ENCODE measurements at places on chromosomes 2 and 18. TPM values are rescaled to one million over a fixed set of nuclear protein-coding genes. Genes with fewer than 3 reads are reported as not detected.

- DNase-seq, result peak; percentile 82
These were observed 164.3 kb upstream of the SIX2 start for GRCh38 chr2:45173513-45173912.

DNA sequence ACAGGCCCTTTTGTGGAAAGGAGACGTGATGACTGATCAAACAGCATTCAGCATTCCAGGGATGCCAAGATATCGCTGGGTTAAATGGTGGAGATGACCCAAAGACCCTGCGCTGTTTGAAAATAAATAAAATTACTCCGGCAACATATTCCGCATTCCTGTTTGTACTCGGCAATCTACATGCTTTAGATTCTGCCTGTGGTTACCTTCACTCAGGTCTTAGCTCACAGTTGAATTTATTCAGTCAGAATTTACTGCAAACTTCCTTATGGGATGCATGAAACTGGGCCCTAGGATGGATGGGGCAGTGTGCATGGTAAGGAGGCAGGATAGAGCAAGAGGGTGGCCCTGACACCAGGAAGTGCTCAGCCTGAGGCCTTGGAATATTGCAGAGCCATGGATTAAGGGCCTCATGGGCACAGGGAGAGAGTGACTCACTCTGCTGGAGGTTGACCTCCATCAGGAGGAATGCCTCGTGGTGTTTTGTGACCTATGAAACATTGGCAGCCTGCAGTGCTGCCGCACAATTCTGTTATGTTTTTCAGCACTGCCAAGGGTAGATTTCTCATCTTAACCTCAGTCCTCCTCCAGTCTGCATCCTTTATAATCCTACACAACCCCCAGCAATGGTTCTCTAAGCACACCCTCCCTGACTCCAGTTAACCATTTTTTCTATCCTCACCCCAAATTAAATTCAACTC is 321.4 kb downstream of the IRS1 start:
- peak; percentile 28 for DNase-seq

FSHR gene
- not detected for total RNA-seq

DOK6 gene
- total RNA-seq, result not detected

DNA sequence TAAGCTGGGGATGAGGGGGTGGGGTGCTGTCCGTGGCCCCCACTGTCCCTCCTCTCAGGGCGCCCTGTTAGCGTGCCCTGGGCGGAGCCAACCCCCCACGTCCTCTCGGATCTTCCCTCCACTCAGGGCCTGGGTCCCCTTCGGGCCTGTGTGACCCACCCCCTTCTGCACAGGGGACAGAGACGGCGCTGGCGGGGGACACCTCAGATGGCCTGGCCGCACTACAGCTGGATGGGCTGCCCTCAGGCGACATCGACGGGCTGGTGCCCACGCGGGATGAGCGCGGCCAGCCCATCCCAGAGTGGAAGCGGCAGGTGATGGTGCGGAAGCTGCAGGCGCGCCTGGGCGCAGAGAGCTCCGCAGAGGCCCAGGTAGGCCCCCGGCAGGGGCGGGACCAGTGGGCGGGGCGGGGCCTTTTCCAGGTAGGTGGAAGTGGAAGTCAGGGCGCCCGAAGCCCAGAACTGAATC is 9.9 kb upstream of the KLHL30 start:
- DNase-seq, result no peak

DNA sequence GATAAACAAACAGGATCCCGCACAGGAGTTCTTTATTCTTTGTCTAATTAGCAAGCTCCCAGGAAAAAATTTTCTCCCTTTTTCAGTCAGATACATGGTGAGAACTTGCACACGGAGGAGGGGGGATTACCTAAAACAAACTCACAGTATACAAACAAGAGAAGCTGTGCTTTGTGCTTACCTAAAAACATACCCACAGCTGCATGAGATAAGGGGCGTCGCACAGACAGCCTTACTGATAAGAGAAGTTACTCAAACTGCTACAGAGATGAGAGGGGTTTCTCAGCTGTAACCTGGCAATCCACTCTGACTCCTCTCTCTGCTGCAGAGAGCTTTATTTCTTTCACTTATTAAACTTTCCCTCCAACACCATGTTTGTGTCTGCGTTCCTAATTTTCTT is 32.9 kb upstream of the ST3GAL5 start:
- DNase-seq, result no peak

DNA sequence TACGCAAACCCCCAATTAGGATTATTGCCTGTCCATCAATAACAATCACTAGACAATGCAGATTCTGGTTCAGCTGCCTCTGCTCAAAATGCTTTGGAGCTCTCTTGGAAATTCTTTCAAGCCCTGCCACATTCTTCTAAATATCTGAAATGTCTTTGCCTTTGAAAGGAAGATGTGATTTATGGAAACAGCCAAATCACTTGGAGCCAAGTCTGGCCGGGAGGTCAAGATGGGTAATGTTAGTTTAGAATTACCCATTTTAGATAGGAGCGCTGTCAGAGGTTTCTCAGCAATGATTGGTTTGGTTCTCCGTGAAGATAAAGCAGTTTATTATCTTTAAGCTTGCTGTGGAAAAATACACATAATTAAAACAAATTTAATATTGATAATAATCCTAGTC is 306.7 kb downstream of the SETBP1 start:
- no peak for DNase-seq

- DNase-seq, result no peak
These were observed 77.8 kb downstream of the CTIF start for GRCh38 chr18:48616484-48617255.

STEAP3 gene
- 34.5 TPM for total RNA-seq

TSPYL6 gene
- not detected for total RNA-seq

GRCh38 chr2:81050580-81051095 is 746.1 kb upstream of the LRRTM1 start:
- no peak for DNase-seq

DNA sequence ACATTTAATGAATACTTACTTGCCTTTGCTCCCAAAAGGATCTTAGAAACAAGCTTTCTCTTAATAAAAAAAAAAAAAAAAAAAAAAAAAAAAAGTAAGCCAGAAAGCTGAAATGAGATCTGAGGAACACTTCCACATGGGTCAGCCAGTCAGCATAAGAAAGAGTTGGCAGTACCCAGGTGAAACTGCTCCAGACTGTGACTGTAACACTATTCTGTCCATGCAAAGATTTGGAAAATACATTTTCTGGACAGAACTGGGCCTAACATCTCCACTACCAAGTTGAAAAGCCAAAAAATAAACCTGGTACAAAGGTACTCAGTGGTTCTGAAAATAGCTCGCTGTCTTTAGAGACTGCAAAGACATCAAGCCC is 135.7 kb downstream of the THADA start:
- no peak for DNase-seq

- no peak for DNase-seq
These were observed 49.8 kb downstream of the GLS start for GRCh38 chr2:190930411-190930810.

GRCh38 chr2:220455351-220455990 is 828.0 kb downstream of the SLC4A3 start:
- DNase-seq, result no peak

SPP2 gene
- total RNA-seq, result not detected

GAL3ST2 gene
- total RNA-seq, result not detected

GRCh38 chr18:72502671-72503431 is 41.3 kb downstream of the CBLN2 start:
- no peak for DNase-seq

DNA sequence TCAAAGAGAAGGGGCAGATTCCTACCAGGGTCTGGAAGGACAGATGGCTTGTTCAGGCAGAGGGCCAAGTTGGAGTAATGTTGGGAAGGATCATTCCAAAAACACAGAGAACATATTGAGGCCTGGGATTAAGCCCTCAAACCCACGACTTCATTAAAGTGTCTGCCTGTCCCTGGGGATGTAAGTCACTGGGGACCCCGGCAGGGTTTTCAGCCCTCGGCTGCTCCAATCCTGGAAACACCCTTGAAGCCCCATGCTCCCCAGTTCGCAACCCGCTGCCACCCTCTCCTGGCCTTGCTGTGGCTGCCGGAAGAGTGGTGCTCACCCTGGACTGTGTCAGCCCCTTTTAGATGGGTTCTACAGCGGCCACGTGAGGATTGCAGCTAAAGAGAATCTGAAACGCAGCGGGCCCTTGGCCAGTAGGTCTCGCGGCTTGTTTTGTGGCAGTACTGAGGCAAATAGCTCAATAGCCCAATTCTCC is 79.9 kb downstream of the EPAS1 start:
- peak; percentile 79 for DNase-seq

DNA sequence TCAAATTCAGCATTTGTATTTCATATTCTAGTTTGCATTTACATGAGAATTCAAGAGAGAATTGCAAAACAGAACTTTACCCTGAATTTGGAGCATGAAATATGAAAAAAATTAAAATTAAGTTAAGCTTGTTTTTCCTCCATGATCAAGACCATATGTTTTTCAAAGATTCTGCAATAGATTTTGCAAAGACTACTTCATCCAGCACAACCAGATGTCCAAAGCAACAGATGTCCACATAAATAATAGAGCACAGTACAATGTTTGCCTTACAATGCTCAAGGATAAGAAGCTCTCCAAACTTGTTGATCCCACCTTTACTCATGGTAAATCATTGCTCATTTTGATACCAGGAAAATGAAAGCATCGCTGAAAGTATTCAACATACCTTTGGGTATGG is 25.6 kb downstream of the FAP start:
- DNase-seq, result no peak

DNA sequence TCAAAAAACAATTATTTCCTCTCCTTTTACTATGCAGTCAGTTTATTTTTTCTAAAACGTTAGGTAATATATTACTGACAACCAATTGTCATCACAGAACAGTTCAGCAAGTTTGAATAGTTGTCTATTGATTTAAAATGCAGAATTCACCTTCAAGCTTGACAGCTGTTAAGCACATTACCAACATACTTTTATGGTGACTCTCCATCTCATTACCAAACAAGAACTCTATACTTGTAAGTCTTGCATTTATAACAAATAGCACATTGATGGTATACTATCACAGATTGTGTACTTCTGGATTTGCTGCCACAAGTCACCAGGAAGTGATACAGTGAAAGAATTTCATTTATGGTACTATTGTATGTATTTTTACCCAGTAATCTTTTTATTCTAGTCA is 99.4 kb upstream of the PPP1CB start:
- DNase-seq, result no peak

DNA sequence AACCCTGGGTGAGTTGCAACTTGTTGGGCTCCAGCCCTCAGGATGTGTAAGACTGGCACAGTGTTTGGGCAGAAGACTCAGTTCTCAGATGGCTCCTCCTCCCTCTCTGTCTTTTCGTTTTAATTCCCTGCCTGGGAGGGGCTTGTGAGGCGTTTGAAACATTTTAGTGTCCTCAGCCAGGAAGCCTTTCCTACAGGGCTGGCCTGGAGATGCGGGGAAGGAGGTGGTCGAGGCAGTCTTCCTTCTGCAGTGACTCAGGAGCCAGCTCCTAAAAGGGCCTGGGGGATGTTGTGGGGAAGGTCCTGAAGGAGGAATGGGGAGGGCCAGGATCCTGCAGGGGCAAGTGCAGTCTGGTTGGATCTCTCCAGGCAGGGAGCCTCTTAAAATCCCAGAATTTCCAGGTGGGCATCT is 22.1 kb upstream of the IGFBP5 start:
- DNase-seq, result no peak

DNA sequence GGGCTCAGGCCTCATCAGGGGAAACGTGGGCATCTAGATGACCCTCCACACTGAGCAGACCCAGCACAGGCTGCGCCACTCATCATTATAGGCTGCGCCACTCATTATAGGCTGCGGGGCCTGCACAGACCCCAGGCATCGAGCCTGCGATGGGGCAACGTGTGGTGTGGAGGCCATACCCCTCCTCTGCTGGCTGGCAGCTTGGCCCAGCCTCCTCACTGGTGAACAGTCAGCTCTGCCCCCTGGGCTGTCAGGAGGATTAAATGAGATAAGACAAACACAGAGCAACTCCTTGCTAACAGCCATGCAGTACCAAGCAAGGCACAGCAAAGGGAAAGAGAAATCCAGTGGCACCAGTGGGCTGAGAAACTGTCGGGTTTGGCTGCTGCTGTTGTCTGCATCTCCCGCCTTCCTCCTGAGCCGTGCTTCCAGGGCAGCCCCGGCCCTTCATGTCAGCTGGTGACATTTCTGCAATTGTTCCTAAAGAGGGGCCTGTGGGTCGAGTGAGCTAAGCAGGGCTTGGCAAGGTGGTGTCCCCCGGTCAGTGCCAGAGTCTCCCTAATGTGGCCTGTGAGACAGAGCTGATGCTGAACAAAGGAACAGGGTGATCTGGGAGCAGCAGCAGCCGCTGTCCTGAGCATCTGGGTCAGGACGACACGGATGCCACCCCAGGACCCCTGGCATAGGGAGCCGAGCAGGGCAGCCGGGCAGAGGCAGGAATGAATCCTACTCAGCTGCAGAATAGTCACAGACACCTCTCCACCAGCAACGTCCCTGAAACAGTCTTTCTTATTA is 48.7 kb downstream of the RRM2 start:
- no peak for DNase-seq

MRPL19 gene
- total RNA-seq, result 166 TPM

GRCh38 chr2:40783704-40784103 is 331.8 kb upstream of the SLC8A1 start:
- no peak for DNase-seq

- DNase-seq, result peak; percentile 88
These were observed 526 bp downstream of the PRKRA start for GRCh38 chr2:178450524-178450773.

DNA sequence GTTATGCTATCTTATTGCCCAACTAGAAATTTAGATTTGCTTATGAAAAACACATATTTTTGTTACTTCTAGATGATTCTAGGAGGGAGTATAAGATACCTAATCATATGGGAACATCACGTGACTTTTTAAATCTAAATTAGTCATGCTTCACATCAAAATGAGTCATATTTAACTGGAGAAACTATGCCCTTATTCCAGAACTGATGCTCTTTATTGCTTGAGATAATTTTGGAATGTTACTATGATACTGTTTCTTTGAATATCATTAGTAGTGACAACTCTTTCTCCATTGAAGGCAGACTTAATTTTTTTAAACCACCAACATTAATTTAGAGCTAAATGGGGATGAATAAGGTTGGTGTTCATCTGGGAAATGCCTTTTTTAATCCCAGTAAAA is 19.9 kb upstream of the ELAC1 start:
- DNase-seq, result no peak

HOXD11 gene
- total RNA-seq, result not detected

DNA sequence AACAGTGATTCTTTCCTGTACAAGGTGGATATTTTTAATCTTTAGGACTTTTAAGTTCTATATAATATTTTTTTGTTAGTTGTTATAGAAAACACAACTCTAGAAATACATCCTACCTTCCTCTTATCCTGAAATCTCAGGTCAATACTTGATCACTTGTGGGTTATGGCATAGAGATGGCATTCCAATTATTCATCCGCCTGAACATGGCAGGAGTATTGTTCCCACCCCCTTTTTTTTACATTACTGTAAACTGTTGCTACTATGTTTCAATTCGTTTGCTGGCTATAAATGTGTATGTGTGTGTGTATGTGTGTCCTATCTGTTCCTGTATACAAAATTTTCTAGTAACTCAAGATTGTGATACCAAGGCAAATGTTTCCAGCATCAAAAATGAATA is 43.3 kb upstream of the FN1 start:
- DNase-seq, result no peak

GRCh38 chr2:217215877-217216276 is 356.0 kb upstream of the TNP1 start:
- no peak for DNase-seq

Measured in ascending aorta (tissue), 2 donors.